ENCODE measurements at places on chromosomes 2 and 18. TPM values are rescaled to one million over a fixed set of nuclear protein-coding genes. Genes with fewer than 3 reads are reported as not detected.

The IL37 gene
- total RNA-seq: not detected

The ANKRD62 gene
- total RNA-seq: not detected

The GAREM1 gene
- 4.7 TPM for total RNA-seq

The ATG9A gene
- total RNA-seq: 75.1 TPM

The CCDC74B gene
- total RNA-seq: 9.8 TPM

The VWC2L gene
- total RNA-seq: not detected

The VAMP8 gene
- 93.2 TPM for total RNA-seq

The TMEM17 gene
- 4.1 TPM for total RNA-seq

The KYNU gene
- not detected for total RNA-seq

The MARCHF4 gene
- 1.3 TPM for total RNA-seq

GRCh38 chr2:233399306-233400225 lies 45.3 kb downstream of the DGKD start:
- H3K27ac ChIP-seq: no peak overlapping the region
- H3K27me3 ChIP-seq: no peaks in the 10 kb centered on the region
- no peak overlapping the region for H3K4me3 ChIP-seq
- DNase-seq: no peak

DNA sequence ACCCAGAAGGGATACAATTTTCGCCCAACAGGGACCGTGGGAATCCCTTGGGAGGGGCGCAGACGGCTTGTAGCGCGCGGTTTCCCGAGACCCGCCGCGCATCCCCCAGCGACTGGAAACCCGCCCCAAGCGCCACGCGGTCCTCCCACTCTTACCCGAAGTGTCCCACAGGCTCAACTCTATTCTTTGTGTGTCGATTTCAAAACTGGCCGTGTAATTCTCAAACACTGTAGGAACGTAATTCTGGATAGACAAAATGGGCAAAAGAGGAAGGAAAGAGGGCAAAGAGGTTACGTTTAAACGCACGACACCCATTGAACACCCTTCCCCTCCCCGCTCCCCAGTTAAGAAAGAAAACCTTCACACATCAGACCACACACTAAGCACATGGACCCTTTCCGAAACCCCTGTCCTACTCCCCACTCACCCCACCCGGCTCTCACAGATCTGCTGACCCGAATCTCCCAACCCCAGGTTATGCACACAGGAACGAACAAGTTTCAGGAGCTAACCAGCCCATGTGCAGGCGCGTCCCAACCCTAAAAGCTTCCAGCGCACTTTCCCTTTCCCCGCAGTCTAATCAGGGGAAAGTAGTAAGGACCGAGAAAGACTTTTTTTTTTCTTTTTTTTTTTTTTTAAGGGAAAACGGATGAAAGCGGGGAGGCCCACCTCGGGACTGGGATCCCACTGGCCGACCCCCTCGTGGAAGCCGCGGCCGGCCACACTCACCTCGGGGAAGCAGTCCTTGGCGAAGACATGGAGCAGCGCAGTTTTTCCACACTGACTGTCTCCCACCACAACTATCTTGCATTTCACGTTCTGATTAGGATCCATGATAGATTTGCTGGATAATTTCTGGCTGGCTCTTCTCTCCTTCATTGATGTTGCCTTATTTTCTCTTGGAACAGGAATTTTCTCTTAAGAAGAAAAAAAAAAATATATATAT lies 655 bp downstream of the RND3 start:
- peaks cover 26% of the 10 kb centered on the region for H3K4me1 ChIP-seq
- H3K27ac ChIP-seq: peak overlapping the region; percentile 92
- H3K27me3 ChIP-seq: no peaks in the 10 kb centered on the region
- peak overlapping the region; percentile 88 for H3K4me3 ChIP-seq

DNA sequence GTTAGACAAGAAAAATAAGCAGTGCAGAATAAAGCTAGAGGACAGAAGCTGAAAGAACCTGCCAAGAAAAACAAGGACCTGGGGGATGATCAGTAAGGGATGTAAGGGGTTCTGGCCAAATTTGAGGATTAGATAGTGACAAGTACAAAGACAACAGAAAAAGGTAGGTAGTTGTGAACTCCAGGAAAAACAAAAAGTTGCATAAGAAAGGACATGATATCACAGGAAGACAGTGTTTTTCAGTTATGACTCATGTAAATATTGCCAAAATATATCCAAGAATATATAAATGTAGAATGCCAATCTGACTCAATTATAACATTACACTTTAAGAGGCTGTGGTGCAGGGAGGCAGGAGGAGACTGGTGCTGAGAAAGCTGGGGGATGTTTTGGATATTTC lies 209.8 kb upstream of the SH3BP4 start:
- no peak overlapping the region for H3K27ac ChIP-seq
- H3K4me3 ChIP-seq: no peak overlapping the region
- DNase-seq: no peak
- H3K27me3 ChIP-seq: no peaks in the 10 kb centered on the region
- H3K4me1 ChIP-seq: no peaks in the 10 kb centered on the region

DNA sequence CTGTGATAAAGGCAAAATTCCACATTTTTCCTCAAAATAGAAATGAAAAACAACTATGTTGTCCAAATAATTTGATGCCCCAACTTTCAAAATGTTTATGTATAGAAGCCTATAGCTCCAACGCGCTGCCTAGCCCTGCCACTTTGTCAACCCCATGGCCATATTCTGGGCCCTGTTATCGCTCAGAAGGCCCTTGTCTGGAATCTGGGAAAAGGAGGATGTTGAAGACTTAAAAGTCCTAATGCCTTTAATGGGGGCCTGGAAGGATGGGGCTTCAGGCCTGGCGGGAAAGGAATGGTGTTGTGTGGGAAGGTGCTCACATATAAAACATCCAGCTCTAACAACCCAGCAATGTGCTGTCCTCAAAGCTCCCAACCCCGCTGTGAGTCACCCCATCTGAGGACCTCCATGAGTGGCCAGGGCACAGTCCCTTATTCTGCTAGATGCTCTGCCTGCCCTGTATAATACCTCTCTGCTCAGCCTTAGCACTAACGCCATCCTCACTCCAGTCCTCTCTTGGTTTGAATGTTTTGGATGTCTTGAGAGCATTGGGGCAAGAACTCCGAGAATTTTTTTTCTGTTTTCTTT lies 86.0 kb downstream of the ACSL3 start:
- no peaks in the 10 kb centered on the region for H3K27me3 ChIP-seq
- DNase-seq: no peak
- no peaks in the 10 kb centered on the region for H3K4me1 ChIP-seq
- H3K36me3 ChIP-seq: peaks cover 2% of the 10 kb centered on the region

DNA sequence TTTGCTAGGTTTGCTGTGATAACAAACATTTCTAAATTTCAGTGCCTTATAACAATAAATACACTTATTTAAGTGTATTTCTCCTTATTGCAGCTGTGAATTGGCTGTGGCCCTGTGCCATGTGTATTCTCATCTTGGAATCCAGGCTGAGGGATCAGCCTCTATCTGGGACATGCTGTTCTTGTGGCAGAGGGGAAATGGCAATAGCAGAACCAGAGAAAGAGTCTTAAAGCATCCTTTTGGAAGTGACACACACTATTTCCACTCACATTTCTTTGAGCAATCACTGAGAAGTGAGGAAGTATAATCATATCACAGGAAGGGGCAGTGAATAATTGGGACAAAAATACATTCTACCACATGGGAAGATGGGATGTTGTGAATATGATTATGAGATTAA lies 66.2 kb upstream of the PROKR1 start:
- H3K27ac ChIP-seq: no peak overlapping the region
- H3K36me3 ChIP-seq: no peaks in the 10 kb centered on the region
- H3K27me3 ChIP-seq: no peaks in the 10 kb centered on the region

DNA sequence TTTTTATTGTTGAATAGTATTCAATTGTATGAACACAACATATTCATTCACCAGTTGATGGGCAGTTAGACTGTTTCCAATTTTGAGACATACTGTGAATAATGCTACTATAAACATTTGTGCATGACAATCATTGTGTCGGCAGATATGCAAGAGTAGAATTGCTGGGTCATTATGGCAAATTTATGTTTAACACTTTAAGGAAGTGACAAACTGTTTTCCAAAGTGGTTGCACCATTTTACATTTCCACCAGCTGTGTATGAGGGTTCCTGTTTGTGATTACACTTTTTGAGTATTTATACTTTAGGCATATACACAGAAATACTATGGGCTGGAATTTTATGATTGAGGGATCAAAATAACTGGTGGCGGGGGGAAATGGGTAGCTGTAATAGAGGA lies 61.2 kb downstream of the MAP4K3 start:
- no peaks in the 10 kb centered on the region for H3K36me3 ChIP-seq
- H3K27me3 ChIP-seq: no peaks in the 10 kb centered on the region
- peaks cover 14% of the 10 kb centered on the region for H3K4me1 ChIP-seq

DNA sequence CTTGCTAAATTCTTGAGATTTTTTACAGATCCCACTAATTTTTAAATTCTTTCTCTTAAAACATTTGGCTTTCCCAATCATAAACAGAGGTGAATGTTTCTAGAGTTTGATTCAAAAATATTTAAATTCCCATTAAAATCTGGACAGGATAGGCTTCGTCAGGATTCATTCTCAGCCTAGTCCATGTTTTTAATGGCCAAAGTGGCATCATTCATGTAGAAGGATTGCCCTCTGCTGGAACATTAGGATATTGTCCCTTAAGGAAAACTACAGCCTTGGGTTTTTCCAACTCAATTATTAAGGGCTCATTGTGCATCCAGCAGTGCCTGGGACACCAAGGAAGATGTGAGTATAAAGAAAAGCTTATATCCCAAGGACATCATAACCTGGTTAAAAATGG lies 71.7 kb downstream of the TPGS2 start:
- no peaks in the 10 kb centered on the region for H3K27me3 ChIP-seq
- H3K4me3 ChIP-seq: no peak overlapping the region
- no peaks in the 10 kb centered on the region for H3K36me3 ChIP-seq
- no peaks in the 10 kb centered on the region for H3K4me1 ChIP-seq

- peak overlapping the region; percentile 94 for H3K4me3 ChIP-seq
- no peaks in the 10 kb centered on the region for H3K27me3 ChIP-seq
- H3K36me3 ChIP-seq: peaks cover 6% of the 10 kb centered on the region
- H3K27ac ChIP-seq: peak overlapping the region; percentile 88
- no peak for DNase-seq
These were observed 993 bp downstream of the COX7A2L start for GRCh38 chr2:42359965-42360483.

DNA sequence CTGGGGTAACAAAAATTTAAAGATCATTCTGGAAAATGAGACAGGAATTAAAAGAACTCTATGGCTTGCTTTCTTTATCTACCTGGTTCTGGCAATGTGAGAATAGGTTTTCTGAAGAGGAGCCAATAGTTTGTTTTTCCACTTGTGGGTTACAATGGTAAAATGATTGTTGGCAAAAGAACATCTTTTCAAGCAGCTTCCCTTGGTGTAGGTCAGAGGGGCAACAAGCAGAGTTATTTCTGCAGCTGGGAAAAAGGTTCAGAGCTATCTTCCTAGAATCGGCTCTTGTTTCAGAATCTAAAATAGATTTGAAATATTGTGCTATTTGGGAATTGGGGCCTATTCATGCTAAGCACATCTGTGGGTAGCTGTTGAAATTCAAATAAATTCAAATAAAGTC lies 11.5 kb upstream of the TSPYL6 start:
- H3K27me3 ChIP-seq: no peaks in the 10 kb centered on the region
- no peak overlapping the region for H3K4me3 ChIP-seq
- H3K4me1 ChIP-seq: no peaks in the 10 kb centered on the region
- no peaks in the 10 kb centered on the region for H3K36me3 ChIP-seq
- no peak overlapping the region for H3K27ac ChIP-seq
- no peak for DNase-seq

- DNase-seq: no peak
- H3K27me3 ChIP-seq: no peaks in the 10 kb centered on the region
- H3K27ac ChIP-seq: no peak overlapping the region
- H3K4me1 ChIP-seq: peaks cover 7% of the 10 kb centered on the region
- H3K4me3 ChIP-seq: no peak overlapping the region
These were observed 163.7 kb upstream of the NCK2 start for GRCh38 chr2:105580870-105581554.

DNA sequence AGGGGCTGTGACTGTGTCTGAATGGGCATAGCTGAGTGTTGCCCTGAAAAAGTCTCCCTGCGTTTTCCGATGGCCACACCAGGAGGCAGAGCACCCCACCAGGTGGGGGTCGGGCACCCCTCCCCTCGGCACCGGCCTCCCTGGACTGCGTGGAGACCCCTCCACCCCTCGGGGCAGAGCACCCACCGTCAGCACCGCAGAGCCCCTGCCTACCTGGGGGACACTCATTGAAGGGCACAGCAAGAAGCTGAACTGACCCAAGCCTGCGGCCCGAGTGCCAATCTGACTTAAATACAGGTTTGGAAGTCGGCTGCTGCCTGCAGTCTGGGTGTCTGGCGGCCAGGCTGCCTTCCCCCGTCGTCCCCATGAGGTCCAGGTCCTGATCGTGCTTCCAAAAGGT lies 69.9 kb downstream of the KCNG2 start:
- no peak overlapping the region for H3K27ac ChIP-seq
- H3K27me3 ChIP-seq: no peaks in the 10 kb centered on the region
- H3K36me3 ChIP-seq: no peaks in the 10 kb centered on the region

GRCh38 chr2:213253162-213253561 lies 31.1 kb upstream of the SPAG16 start:
- no peaks in the 10 kb centered on the region for H3K27me3 ChIP-seq

DNA sequence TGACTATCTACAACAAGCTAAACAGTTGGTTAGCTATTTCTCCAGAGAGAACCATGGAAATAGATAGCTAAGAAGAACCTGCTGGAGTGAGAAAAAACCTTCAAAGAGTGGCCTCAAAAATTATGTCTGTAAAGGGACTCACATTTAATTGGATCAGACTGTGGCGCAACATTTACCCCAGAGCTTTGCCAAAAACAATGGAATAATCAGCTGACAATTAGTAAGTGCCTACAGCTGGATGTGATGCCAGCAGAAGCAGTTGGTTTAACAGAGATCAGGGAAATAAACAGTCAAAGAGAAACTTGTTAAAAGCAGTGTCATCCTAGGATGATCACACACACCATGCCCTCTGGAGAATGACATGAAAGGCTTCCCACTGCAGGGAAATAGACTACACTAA lies 310.7 kb downstream of the CLIP4 start:
- H3K27me3 ChIP-seq: peaks cover 13% of the 10 kb centered on the region
- H3K4me3 ChIP-seq: no peak overlapping the region
- H3K27ac ChIP-seq: no peak overlapping the region
- H3K36me3 ChIP-seq: no peaks in the 10 kb centered on the region
- no peaks in the 10 kb centered on the region for H3K4me1 ChIP-seq
- no peak for DNase-seq

DNA sequence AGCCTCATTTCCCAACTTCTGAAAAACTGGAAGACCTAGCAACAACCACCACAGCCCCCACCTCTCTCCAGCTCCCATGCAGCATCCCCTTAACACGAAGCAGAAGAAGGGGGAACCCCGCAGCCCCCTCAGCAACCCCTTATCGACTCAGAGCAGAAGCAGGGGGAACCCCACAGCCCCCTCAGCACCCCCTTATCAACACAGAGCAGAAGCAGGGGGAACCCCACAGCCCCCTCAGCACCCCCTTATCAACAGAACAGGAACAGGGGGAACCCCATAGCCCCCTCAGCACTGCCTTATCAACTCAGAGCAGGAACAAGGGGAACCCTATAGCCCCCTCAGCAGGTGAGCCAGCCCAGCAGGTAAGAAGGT lies 6.7 kb downstream of the SLC66A2 start:
- H3K4me1 ChIP-seq: peaks cover 23% of the 10 kb centered on the region
- H3K4me3 ChIP-seq: no peak overlapping the region
- H3K27ac ChIP-seq: peak overlapping the region; percentile 10
- H3K27me3 ChIP-seq: no peaks in the 10 kb centered on the region
